Posterior vena cava (tissue), 2 donors: ENCODE measurements at places on chromosomes 3 and 15. TPM values are rescaled to one million over a fixed set of nuclear protein-coding genes. Genes with fewer than 3 reads are reported as not detected.

DNA sequence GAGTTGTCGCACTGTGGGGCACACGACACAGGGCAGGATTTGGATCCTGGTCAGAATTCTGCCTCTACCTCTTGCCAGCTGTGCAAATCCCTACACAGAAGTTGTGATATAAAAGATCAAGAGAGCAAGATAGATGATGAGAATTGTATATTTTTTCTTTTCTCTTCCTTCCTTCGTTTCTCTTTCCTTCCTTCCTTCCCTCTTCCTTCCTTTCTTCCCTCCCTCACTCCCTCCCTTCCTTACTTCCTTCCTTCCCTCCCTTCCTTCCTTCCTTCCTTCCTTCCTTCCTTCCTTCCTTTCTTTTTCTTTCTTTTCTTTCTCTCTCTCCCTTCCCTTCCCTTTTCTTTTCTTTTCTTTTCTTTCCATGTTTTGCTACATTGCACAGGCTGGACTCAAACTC lies 12.0 kb upstream of the AHSG start:
- DNase-seq, result no peak

DNA sequence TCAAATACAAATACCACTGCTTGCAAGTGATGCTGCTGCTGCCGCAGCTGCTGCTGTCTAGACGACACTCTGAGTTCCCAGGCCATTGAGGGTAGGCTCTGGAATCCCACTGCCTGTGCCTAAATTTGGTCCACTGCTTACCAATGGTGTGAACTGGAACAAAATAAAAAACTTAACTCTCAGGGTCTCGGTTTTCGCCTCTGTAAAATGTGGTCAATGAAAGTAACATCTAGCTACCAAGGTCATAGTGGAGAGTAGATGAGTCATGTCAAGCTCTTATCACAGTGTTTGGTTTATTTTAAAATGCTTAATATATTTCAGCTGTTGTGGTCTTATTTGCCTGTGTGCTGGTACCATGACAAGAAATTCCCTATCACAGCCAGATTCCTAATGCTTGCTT lies 299.3 kb downstream of the CLSTN2 start:
- DNase-seq, result no peak

Gene TBCCD1
- total RNA-seq, result 6.6 TPM

DNA sequence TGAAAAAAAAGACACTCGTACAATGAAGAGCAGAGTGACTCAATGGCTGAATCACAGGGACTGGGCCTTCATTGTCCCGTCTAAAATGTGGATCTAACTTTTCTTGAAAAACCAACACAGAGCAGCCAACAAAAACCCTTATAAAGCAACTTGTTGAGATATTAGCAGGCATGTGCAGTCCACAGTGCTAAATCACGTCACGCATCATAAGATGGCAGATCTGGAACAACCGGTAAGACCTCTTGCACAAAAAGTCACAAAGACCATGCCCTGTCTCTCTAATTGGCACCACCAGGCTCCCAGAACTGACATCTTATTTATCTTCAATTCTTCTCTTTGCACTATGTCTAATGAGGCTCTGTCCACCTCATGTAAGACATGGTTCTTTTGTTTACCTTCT lies 177.0 kb downstream of the MAGI1 start:
- DNase-seq, result no peak

DNA sequence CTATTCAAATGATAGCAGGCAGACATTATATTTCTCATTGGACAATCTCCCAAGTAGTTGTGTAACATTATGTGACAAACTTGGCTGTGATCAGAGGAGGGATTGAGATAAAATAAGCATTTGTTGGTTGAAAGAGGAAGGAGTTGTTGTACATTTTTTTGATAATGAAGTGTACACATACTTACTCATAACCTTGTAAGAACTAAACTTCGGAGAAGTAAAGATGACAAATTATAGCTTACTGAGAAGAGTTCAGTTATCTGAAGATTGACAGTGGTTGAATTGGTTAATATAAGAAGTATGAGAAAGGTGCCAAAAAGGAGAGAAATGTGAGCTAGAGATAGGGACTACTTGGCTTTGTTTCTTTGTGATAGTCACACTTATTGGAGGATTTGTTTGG lies 32.6 kb downstream of the STT3B start:
- DNase-seq, result no peak

GRCh38 chr3:136075811-136076210 lies 110.3 kb downstream of the PPP2R3A start:
- DNase-seq, result no peak

Gene ZNF662
- total RNA-seq, result 9.8 TPM

DNA sequence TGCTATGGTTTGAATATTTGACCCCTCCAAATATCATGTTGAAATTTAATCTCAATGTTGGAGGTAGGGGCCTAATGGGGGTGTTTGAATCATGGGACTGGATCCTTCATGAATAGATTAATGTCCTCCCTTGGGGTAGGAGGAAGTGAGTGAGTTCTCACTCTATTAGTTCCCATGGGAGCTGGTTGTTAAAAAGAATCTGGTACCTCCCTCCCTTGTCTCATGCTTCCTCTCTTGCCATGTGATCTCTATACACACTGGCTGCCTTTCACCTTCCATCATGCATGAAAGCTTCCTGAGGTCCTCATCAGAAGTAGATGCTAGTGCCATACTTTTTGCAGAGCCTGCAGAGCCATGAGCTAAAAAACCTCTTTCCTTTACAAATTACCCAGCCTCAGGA lies 177.7 kb upstream of the MCTP2 start:
- no peak for DNase-seq

DNA sequence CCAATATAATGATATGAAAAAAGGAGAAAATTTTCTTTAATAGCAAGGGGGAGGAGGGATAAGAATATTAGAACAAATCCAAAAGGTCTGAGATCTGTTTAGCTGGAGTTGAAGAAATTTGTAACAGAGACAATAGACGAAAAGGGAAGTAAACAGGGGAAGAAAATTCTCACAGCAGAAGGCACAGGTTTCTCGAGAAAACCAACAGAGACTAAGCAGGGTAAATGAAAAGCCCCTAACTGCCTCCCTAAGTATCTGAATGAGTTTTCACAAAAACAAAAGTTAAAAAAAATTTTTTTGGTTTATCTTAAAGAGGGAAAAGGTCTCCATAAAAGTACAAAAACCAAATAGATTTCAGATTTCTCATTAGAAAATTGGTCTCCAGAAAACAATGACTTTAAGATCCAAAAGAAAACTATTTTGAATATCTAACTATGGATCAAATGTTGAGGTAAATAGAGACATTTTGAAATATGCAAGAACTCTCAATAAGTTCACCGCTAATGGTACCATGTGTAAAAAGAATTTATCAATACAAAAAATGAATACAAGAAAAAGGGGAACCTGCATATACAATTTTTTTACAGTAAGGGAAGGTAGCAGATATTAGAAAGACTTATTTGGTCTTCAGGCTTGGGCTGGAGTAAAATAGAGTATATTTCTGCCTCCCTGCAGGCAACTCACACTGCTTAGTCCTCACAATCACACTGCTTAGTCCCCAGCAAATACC lies 23.9 kb upstream of the NEK10 start:
- no peak for DNase-seq

GRCh38 chr15:38758043-38758442 lies 193.4 kb upstream of the RASGRP1 start:
- DNase-seq, result no peak

GRCh38 chr3:64444490-64445108 lies 219.3 kb upstream of the PRICKLE2 start:
- DNase-seq, result no peak

Gene ACTRT3
- 2.4 TPM for total RNA-seq

DNA sequence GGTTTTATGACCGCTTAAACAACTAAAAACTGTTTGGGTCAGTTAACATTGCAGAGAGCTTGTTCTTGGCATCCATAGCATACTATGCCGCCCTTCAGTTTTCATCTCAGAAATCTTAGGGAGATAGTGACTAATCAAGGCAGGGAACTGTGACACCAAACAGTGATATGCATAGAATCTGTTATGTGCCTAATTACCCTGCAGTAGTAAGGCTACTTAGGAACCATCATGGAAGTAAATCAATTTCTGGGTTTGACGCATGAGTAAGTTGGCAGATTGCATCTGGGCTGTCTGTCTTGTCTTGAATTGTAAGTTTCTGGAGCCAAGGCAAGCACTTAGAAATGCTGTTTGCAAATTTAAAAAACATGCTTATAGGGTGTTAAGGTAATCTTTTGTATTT lies 22.5 kb downstream of the KCTD6 start:
- no peak for DNase-seq

Gene CLN6
- total RNA-seq, result 14.9 TPM

- DNase-seq, result peak; percentile 74
Measured at GRCh38 chr15:72184165-72184811, 13.3 kb downstream of the GRAMD2A start.

DNA sequence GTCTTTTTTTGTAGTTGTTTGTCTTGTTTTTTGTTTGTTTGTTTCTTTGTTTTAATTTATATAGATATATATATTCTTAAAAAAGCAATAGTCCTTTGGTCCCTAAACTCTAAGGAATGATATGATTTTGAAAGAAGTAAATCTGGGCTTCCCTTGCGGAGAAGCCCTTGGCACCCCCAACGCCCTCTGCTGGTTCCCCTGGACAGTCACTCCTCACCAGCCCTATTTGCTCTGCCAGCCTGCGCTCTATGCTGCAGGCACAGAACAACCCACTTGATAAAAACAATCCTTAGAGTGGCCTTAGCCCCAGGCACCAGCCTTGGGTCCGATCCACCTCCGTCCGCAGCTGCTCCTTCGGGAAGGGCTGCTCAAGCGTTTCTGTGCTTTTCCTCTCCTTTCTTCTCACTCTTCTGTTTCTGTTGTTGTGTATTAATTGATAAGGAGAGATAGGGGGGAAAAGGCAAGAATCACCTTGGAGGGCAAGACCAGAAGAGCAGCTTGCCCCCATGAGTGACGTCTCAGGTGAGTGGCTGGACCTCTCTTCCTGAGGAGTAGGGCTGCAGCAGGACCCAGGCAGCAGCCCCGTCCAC lies 13.7 kb upstream of the PARP6 start:
- peak; percentile 85 for DNase-seq
